Lower lobe of right lung (tissue), 2 donors: ENCODE measurements at places on chromosomes 6 and 20. TPM values are rescaled to one million over a fixed set of nuclear protein-coding genes. Genes with fewer than 3 reads are reported as not detected.
A peak's percentile ranks its signal among the peaks of the same experiment; 100 is the strongest.

DNA sequence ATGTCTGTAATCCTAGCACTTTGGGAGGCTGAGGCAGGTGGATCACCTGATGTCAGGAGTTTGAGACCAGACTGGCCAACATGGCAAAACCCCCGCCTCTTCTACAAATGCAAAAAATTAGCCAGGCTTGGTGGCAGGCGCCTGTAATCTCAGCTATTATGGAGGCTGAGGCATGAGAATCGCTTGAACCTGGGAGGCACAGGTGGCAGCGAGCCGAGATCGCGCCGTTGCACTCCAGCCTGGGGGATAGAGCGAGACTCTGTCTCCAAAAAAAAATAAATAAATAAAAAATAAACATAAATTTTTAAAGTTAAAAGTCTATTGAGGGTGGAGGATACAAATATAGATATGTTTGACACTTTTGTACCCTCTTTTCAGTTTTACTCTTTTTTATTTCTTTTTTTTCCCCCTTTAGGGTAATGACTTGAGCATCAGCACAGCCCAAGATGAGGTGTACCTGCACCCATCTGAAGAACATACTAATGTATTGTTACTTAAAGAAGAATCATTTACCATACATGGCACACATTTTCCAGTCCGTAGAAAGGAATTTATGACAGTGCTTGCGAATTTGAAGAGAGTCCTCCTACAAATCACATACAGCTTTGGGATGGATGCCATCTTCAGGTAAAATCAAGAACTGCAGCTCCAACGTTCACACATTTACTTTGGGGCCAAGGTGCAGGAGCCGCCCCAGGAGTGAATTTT lies 368.9 kb downstream of the LAMA2 start:
- H3K4me3 ChIP-seq: no peak overlapping the region
- H3K27me3 ChIP-seq: no peaks in the 10 kb centered on the region
- no peak for DNase-seq
- no peaks in the 10 kb centered on the region for H3K36me3 ChIP-seq
- H3K27ac ChIP-seq: no peak overlapping the region

The SLC32A1 gene
- total RNA-seq: not detected

GRCh38 chr6:70377372-70377771 lies 35.9 kb upstream of the FAM135A start:
- H3K4me1 ChIP-seq: no peaks in the 10 kb centered on the region
- H3K4me3 ChIP-seq: no peak overlapping the region
- H3K27ac ChIP-seq: no peak overlapping the region
- DNase-seq: no peak
- no peaks in the 10 kb centered on the region for H3K27me3 ChIP-seq

GRCh38 chr20:18055261-18055660 lies 2.5 kb downstream of the OVOL2 start:
- H3K36me3 ChIP-seq: no peaks in the 10 kb centered on the region
- H3K27ac ChIP-seq: no peak overlapping the region
- peaks cover 68% of the 10 kb centered on the region for H3K27me3 ChIP-seq
- H3K4me1 ChIP-seq: peaks cover 26% of the 10 kb centered on the region
- H3K4me3 ChIP-seq: no peak overlapping the region

DNA sequence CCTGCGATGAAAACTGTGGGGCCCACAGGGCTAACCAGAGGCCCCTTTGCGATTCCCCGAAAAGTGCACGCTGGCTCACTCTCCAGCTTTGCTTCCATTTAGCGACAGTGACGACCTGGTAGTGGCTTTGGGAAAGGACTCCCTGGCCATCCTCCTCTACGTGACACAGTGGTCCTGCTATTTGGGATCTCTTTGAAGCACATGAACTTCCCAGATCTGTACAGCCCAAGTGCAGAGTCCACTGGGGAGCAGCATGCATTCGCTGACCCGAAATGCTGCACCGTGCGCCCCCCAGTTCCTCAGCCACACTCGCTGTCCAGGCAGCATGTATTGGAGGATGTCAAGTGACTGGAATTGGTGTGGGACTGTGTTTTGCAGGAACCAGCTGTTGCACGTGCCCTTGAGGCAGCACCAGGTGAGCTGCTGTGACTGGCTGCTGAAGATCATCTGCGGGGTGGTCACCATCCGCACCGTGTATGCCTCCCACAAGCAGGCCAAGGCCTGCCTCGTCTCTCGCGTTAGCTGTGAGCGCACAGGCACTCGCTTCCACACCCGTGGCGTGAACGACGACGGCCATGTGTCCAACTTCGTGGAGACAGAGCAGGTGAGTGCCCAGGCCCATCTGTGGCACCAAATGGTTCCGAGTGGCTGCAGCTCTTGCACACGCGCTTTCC lies 51.6 kb downstream of the SYNJ2 start:
- no peaks in the 10 kb centered on the region for H3K27me3 ChIP-seq
- H3K4me3 ChIP-seq: no peak overlapping the region
- no peaks in the 10 kb centered on the region for H3K36me3 ChIP-seq
- H3K27ac ChIP-seq: no peak overlapping the region

DNA sequence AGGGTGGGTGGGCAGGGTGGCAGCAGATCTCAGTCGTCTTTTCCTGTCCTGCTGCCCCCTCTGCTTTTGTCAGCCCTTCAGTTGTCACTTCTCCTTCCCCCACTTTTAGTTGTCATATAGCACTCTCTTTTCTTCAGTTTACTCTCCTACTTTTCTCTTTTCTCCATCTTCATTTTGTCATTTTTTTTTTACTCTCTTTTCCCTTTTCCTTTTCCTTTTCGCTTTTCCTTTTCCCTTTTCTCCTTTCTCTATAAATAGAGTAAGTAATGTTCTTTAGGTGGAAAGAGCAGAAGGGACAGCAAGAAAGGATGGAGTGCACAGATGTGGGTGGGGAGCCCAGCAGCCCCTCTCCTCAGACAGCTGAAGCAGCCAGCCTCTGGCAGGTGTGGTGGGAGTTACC lies 108.6 kb downstream of the LRRC1 start:
- no peaks in the 10 kb centered on the region for H3K4me1 ChIP-seq
- H3K27me3 ChIP-seq: no peaks in the 10 kb centered on the region
- peaks cover 10% of the 10 kb centered on the region for H3K36me3 ChIP-seq
- H3K27ac ChIP-seq: no peak overlapping the region
- no peak overlapping the region for H3K4me3 ChIP-seq

The RFX6 gene
- total RNA-seq: not detected

The LGSN gene
- total RNA-seq: 1.7 TPM

DNA sequence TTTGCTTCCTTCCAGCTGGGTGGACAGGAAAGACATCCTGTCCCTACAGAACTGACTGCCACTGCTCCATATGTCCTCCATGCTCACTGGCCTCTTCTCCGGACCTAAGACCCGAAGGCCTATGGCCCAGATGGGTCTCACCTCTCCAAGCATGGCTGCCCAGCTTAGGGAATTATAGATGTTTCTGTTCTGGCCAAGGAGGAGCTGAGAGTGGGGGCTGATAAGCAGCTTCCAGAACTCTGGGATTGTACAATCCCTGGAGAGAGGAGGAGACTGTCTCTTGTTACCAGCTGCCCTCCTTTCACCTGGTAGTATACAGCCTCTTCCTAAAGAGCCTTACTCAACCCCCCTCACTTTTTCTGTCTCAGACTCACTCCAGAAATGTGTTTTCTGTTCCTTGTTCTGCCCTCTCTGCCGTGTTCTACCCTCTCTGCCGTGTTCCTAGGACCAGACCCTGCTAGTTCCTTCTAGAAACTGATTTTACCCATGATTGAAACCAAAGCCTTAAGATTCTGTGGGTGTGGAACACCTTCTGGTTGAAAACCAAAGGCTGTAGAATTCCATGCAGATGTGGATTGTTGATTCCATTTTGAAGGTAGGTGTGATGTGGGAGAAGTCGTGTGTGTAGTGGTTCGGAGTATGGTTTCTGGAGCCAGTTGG lies 28.7 kb downstream of the ANKS1A start:
- H3K4me3 ChIP-seq: no peak overlapping the region
- H3K27ac ChIP-seq: no peak overlapping the region
- H3K36me3 ChIP-seq: no peaks in the 10 kb centered on the region
- DNase-seq: no peak
- peaks cover 20% of the 10 kb centered on the region for H3K4me1 ChIP-seq
- H3K27me3 ChIP-seq: no peaks in the 10 kb centered on the region

DNA sequence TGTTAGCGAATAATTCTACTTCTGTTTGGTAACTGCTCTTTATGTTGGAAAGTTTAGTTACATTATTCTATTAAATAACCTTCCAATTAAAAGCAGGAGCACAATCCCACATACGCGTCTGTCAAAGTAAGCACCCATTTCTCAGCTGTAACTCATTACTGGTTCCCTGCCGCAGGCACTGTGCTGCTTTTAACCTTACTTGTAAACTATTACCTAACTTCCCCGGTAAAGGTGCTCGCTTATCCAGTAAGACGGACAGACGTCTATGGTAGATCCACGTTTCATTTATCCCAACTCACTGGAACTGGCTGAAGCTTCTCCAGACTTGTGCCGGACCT lies 529 bp upstream of the ENPP4 start:
- peaks cover 23% of the 10 kb centered on the region for H3K4me1 ChIP-seq
- H3K27ac ChIP-seq: peak overlapping the region; percentile 91
- H3K4me3 ChIP-seq: peak overlapping the region; percentile 81
- DNase-seq: no peak
- no peaks in the 10 kb centered on the region for H3K36me3 ChIP-seq

The CLDN20 gene
- not detected for total RNA-seq

GRCh38 chr6:37396571-37397180 lies 36.3 kb upstream of the CMTR1 start:
- DNase-seq: no peak
- H3K4me1 ChIP-seq: no peaks in the 10 kb centered on the region
- H3K36me3 ChIP-seq: peaks cover 12% of the 10 kb centered on the region

The SRSF12 gene
- total RNA-seq: not detected

The LAMA4 gene
- 91.2 TPM for total RNA-seq

- peaks cover 75% of the 10 kb centered on the region for H3K4me1 ChIP-seq
- no peaks in the 10 kb centered on the region for H3K27me3 ChIP-seq
- peak overlapping the region; percentile 98 for H3K27ac ChIP-seq
- H3K4me3 ChIP-seq: no peak overlapping the region
Observed at GRCh38 chr20:1330075-1330830, 1.3 kb upstream of the SDCBP2 start.

DNA sequence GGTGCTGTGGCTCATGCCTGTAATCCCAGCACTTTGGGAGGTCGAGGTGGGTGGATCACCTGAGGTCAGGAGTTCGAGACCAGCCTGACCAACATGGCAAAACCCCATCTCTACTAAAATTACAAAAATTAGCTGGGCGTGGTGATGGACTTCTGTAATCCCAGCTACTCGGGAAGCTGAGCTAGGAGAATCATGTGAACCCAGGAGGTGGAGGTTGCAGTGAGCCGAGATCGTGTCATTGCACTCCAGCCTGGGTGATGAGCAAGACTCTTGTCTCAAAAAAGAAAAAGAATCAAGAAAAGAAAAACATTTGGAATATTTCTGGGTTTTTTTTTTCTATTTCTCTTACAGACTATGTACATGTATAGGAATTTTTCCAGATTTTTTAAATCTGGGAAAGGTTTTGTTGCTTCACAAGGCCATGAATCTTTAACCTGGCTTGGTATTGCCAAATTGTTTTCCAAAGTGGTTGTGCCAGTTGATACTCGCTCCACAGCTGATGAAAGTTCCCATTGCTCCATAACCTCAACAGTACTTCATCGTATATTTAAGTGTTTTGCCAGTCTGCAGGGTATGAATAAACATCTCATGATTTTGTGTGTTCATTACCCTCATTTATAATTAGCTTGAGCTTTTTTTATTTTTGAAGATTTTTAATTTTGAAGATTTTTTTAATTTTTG lies 33.5 kb downstream of the RNF217 start:
- no peaks in the 10 kb centered on the region for H3K27me3 ChIP-seq
- H3K27ac ChIP-seq: no peak overlapping the region
- peaks cover 15% of the 10 kb centered on the region for H3K4me1 ChIP-seq
- no peak overlapping the region for H3K4me3 ChIP-seq
- H3K36me3 ChIP-seq: no peaks in the 10 kb centered on the region

DNA sequence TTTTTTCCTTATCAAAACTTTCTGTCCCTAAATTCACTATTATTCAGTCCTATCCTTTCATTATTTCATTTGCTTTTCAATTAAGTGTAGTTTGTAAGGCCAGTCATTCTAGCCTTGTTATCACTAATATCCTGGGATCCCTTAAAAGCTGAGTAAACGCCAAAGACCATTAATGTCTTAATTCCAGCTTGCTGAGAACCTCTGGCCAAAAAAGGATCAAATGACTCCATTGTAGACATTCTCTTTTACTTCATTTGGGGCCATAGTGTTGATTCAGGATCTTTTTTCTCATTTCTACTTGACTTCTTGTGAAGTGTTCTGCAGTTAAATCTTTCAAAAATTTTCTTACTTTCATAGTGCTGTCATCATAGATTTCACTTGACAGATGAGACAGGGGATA lies 379.7 kb downstream of the LAMA2 start:
- H3K4me3 ChIP-seq: no peak overlapping the region
- H3K27ac ChIP-seq: no peak overlapping the region
- H3K36me3 ChIP-seq: no peaks in the 10 kb centered on the region
- H3K4me1 ChIP-seq: no peaks in the 10 kb centered on the region

GRCh38 chr6:21769968-21770367 lies 176.4 kb downstream of the SOX4 start:
- H3K27ac ChIP-seq: no peak overlapping the region
- H3K36me3 ChIP-seq: no peaks in the 10 kb centered on the region
- no peak for DNase-seq

The LPA gene
- 0.30 TPM for total RNA-seq

DNA sequence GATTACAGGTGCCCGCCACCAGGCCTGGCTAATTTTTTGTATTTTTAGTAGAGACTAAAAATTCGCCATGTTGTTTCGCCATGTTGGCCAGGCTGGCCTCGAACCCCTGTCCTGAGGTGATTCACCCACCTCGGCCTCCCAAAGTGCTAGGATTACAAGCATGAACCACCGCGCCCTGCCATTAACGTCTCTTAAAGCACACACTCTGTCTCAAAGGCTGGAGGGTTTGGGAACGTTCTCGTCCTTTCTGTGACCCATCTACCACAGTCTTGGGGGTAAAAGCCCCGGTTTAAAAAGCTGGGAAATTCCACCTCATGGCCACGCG lies 57.8 kb upstream of the ARID1B start:
- peak overlapping the region; percentile 50 for H3K4me3 ChIP-seq
- H3K36me3 ChIP-seq: no peaks in the 10 kb centered on the region
- no peak for DNase-seq
- peaks cover 28% of the 10 kb centered on the region for H3K4me1 ChIP-seq
- peak overlapping the region; percentile 88 for H3K27ac ChIP-seq
- H3K27me3 ChIP-seq: no peaks in the 10 kb centered on the region

GRCh38 chr6:27599859-27600532 lies 127.1 kb upstream of the ZNF184 start:
- no peaks in the 10 kb centered on the region for H3K36me3 ChIP-seq
- H3K4me3 ChIP-seq: no peak overlapping the region

The MAP7 gene
- 18.3 TPM for total RNA-seq

- DNase-seq: no peak
- H3K36me3 ChIP-seq: peaks cover 5% of the 10 kb centered on the region
- peaks cover 4% of the 10 kb centered on the region for H3K27me3 ChIP-seq
- no peak overlapping the region for H3K4me3 ChIP-seq
Observed at GRCh38 chr20:46739431-46740213, 30.2 kb downstream of the SLC2A10 start.

The BTNL2 gene
- total RNA-seq: not detected

DNA sequence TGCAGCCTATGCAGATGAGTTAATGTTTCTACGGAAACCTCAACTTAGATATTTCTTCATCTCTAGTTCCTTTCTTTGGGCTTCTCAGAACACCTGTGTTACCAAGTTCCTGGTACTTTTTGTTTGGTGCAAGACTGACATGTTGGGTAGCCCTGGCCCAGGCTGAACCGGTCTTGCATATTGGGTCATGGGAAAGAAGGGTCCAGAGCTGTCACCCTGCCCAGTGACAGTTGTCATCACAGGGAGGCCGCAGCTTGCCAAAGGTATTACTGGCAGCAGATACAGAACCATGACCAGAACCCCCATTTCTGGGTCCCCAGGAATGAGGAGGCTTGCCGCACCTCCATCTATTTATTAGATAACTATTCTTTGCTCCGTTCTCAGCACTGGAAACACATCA lies 40.2 kb downstream of the PDYN start:
- H3K27me3 ChIP-seq: peaks cover 10% of the 10 kb centered on the region
- no peak for DNase-seq
- peaks cover 4% of the 10 kb centered on the region for H3K4me1 ChIP-seq
- H3K27ac ChIP-seq: no peak overlapping the region
